SHP77 (cell line): ENCODE measurements at places on chromosomes 1 and 21.
A peak's percentile ranks its signal among the peaks of the same experiment; 100 is the strongest.

GRCh38 chr1:104380003-104380402 lies 630.3 kb downstream of the AMY1C start:
- DNase-seq: no peak

GRCh38 chr1:24042315-24042714 lies 62.2 kb upstream of the SRSF10 start:
- no peak for DNase-seq

DNA sequence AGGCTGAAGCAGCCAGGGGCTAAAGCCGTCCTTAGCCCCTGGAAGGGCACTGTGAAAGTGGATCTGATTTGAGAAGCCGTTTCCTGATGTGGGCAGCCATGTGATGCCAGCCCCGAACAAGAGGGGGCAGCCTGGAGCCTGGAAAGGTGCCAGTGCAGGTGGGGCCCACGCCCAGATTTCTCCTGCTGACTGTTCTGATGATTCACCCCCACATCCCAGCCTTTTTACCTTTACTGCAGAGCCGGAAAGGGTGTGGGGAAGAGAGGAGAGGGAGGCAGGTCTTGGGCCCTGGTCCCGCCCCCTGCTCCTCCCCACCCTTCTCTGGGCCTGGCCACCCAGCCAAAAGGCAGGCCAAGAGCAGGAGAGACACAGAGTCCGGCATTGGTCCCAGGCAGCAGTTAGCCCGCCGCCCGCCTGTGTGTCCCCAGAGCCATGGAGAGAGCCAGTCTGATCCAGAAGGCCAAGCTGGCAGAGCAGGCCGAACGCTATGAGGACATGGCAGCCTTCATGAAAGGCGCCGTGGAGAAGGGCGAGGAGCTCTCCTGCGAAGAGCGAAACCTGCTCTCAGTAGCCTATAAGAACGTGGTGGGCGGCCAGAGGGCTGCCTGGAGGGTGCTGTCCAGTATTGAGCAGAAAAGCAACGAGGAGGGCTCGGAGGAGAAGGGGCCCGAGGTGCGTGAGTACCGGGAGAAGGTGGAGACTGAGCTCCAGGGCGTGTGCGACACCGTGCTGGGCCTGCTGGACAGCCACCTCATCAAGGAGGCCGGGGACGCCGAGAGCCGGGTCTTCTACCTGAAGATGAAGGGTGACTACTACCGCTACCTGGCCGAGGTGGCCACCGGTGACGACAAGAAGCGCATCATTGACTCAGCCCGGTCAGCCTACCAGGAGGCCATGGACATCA lies at the start of gene SFN:
Gene SFN (plus strand): TSS at position 369 of the 904 bp plus-strand sequence. CDS start 64 bp downstream, at position 433.
- DNase-seq: peak; percentile 84

GRCh38 chr1:236400061-236400603 lies 6.0 kb downstream of the EDARADD start:
- no peak for DNase-seq

- DNase-seq: no peak
Observed at GRCh38 chr1:57789936-57790335, 366.1 kb upstream of the DAB1 start.

GRCh38 chr1:5108740-5109139 lies 454.3 kb downstream of the AJAP1 start:
- DNase-seq: peak; percentile 69

GRCh38 chr1:161952607-161953172 lies 71.0 kb downstream of the OLFML2B start:
- no peak for DNase-seq

DNA sequence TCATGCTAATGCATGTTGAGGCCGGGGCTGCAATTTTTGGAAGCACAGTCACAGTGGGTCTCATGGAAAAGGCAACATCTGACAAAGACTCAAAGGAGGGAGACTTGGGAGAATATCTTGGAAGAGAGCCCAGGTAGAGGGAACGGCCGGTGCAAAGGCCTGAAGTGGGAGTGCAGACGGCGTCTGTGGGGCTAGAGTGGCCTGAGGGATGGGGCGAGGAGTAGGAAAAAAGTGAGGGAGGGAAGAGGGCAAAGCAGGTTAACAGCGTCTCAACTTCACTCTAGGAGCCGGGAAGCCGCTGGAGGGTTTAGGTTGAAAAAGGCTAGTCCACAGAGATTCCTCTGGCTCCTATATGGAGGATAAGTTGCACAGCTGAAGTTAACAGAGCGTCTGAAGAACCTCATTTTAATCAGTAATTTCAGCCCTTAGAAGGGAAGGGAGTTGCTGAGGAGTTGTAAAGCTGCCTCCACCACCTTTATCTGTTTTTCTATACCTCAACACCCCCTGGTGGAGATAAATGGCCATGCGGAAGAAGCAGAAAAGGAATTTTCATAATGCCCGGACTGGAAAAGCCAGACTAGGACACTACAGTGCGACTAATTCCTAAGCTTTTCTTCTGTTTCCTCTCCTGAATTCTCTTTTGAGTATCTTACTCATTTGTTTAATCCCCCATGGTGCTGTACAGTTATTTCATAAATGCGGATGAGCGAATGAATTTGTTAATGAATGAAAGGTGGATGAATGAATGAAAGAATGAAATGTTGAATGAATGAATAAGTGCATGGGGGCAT lies 78.7 kb upstream of the ZNF281 start:
- peak; percentile 34 for DNase-seq

DNA sequence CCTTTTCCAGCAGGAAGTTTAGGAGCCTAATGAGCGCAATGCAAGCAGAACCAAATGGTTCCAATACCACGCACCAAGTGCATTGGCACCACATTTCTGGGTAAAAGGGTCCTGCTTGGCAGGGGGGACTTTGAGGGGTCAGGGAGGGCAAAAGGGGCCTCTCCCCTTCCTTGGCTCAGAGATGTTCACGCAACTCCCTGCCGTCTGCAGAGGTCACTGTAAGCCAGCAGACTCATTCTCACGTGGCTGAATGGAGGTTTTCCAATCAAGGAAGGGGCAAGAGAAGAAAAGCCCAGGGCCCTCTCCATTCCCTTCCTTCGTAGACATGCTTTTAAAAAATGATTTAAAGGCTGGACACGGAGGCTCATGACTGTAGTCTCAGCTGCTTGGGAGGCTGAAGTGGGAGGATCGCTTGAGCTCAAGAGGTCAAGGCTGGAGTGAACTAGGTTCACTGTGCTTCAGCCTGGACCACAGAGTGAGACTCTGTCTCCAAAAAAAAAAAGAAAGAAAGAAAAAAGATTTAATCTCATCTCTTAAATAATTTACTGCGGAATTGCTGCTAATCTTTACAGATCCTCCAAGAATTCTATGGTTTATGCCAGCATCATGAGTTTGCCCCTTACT lies 80.3 kb downstream of the RUNX3 start:
- DNase-seq: peak; percentile 33

DNA sequence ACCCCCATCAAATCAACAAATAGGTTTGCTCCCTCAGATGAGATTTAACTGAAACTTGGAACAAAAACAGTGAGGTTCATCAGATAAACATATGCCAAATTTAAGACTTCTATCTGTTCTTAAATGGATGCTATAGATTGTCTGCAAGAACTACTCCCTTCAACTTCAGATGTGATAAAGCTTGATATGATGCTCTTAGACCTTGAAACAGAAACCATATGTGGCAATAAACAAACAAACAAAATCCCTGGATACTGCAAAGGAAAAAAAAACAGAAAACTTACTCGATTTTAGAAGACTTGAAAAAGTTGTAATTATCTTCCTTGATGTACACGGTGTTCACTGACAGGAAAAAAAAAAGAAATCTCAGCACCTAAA lies 286.1 kb upstream of the USP25 start:
- DNase-seq: no peak

DNA sequence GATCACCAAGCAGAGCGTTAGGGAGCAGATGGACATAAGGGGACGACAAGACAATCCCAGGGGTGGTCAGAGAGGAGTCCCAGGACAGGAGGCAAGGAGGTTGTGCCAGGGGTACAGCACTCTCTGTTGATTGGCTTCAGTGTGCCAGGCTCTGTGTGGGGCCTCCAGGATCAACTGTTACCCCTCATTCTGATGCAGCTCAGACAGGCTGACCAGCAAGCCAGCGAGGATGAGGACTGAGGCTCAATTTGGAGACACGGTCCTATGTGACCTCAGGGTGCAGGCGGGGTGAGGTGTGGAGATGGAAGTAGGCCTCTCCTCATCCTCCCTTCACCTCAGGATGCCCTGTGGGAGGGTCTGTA lies 4.0 kb downstream of the HYI start:
- no peak for DNase-seq

DNA sequence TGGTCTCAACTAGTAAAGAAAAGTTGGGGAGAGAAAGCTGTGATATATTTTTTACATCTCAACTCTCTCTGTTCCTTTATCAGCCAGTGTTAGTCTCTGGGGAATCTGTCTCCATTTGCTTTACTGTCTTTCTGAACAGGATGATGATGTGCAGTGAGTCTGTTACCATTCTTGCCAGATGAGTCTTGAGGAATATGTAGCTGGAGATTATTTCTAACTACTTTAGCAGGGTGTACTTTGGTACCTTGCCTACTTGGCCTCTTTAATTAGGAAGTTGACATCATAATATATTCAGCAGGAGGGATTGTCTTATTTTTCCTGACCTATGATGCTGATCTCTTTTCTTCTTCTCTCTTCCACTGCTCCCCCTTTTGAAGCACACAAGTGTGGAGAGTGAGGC lies 15.7 kb upstream of the HAX1 start:
- no peak for DNase-seq

- DNase-seq: peak; percentile 32
Observed at GRCh38 chr1:154819628-154820590, 50.2 kb downstream of the KCNN3 start.

DNA sequence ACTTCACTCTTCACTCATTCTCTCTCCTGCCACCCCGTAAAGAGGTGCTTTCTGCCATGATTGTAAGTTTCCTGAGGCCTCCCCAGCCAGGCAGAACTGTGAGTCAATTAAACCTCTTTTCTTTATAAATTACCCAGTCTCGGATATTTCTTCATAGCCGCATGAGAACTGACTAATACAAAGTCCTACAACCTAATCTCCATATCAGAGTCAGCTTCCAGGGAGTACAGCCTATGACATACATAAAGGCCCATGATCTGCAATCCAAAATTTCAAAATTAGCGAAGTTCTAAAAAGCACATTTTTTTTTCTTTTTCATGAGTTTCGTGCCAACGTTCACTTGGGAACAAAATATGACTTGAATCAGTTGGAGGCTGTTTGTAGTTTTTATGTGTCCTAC lies 256.9 kb upstream of the DUSP10 start:
- no peak for DNase-seq

GRCh38 chr1:226882631-226883409 lies 12.4 kb downstream of the PSEN2 start:
- DNase-seq: no peak

DNA sequence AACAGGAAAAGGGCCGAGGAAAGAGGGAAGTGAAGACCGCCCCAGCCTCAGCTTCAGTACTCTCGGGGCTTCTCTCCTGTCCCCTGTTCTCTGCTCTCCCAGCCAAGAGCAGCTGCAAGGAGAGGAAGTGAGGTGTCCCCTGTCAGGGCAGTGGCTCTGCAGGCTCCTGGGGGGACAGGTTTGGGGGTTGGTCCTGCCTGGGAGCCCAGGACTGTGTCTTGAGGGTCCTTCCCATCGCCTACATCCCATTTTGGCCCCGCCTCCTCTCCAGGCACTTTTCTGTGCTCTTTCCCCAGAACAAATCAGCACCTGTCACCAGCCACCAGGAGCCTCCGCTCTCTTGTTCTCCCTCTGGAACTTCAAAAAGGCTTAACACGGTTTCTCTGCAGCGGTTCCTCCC lies 82.6 kb downstream of the VWA5B1 start:
- no peak for DNase-seq

- no peak for DNase-seq
Observed at GRCh38 chr1:190226006-190226405, 251.7 kb downstream of the BRINP3 start.

- no peak for DNase-seq
Observed at GRCh38 chr1:19534281-19534680, 48.9 kb upstream of the CAPZB start.

DNA sequence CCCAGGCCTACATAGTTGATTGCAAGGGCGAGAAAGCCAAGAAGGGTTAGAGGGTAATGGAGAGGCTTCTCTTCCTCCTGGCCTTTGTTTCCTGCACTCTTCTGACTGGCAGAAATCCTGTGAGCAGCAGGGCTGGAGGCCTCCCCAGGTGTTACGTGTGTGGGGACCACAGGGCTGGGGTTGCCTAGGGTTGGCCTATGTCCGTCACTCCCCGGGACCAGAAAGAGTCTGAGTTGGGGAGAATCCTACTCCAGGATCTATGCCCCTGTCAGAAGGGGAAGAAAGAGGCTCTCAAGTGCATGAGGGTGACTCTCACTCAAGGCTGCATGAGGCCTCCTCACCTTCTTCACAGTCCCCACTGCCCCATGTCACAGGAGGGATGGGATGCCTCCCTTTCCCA lies 38.5 kb downstream of the IGFN1 start:
- DNase-seq: no peak

- peak; percentile 74 for DNase-seq
Observed at GRCh38 chr1:52726265-52727113, at the start of gene ZYG11B. Gene ZYG11B (plus strand): TSS chr1:52726453. CDS start chr1:52726654, 201 bp downstream.
